Stimulated activated CD4-positive, alpha-beta T cell treated with anti-CD3 and anti-CD28 coated beads, Interleukin-2, amount 100 ng/mL, for 24 hours (primary cell): ENCODE measurements at places on chromosomes 11 and 22.

DNA sequence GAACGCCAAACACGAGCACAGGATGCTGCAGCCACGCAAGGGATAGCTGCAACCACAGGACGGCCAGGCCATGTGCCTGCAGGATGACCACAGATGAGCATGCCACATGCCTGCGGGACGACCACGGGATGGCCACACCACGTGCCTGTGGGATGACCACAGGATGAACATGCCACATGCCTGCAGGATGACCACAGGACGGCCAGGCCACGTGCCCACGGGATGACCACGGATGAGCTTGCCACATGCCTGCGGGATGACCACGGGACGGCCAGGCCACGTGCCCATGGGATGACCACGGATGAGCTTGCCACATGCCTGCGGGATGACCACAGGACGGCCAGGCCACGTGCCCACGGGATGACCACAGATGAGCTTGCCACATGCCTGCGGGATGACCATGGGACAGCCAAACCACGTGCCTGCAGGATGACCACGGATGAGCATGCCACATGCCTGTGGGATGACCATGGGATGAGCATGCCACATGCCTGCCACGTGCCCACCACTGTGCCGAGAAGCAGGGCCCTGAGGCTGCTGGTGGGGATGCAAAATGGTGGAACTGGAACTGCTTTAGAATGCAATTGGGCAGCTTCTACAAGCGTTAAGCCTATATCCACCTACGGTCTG, 12.8 kb upstream of the MOB2 start:
- no peak for DNase-seq

GRCh38 chr11:95835351-95835750, 45.1 kb downstream of the CEP57 start:
- DNase-seq, result no peak

DNA sequence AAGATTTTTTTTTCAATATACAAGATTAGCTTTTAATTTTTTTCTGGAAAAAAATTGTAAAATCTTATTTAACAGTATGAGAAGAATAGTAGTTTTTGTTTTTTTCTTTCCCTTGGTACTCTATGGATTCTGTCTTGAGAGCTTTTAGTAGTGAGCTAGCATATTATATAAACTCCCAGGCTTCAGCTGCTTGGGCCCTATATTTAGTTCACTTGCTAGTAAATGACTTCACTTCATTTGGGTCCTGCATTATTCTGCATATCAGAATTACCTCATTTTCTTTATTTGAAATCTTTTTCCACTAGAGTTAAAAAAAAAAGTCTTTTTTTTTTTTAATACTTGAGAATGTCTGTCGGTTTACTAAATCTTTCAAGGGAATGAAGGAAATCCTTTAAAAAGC, 33.1 kb downstream of the HIPK3 start:
- DNase-seq, result no peak

GRCh38 chr11:85884581-85885021, 29.4 kb downstream of the CCDC83 start:
- DNase-seq, result no peak

- DNase-seq, result no peak
Measured at GRCh38 chr22:49515475-49515874, 312.2 kb downstream of the BRD1 start.

- DNase-seq, result no peak
Measured at GRCh38 chr11:66473608-66474515, 6.4 kb upstream of the DPP3 start.

- DNase-seq, result peak; percentile 69
Measured at GRCh38 chr22:32528984-32529982, 54.7 kb downstream of the FBXO7 start.

DNA sequence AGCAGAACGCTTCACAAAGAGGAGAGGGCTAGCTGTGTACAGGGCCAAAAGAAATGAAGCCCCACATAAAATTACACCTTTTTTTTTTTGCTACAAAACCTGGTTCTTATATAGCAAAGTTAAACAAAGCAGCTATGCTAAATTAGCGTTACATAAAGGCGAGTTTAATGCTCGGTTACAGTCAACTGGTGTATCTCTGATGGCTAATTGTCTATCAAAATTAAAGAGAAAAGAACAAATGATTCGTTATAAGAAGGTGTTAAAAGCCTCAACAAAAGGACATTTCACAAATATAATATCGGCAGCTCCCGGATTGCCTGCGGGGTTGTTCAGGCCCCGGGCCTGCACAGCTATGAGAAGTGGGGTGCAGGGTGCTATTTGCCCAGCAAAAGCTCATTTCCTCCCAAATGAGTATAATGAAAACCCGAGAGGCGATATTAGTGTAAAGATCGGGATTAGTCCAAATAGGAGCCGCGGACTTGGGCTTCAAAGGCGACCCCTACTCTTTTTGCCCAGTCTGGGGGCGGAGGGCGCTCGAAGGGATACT, 13.3 kb upstream of the PAX6 start:
- no peak for DNase-seq

DNA sequence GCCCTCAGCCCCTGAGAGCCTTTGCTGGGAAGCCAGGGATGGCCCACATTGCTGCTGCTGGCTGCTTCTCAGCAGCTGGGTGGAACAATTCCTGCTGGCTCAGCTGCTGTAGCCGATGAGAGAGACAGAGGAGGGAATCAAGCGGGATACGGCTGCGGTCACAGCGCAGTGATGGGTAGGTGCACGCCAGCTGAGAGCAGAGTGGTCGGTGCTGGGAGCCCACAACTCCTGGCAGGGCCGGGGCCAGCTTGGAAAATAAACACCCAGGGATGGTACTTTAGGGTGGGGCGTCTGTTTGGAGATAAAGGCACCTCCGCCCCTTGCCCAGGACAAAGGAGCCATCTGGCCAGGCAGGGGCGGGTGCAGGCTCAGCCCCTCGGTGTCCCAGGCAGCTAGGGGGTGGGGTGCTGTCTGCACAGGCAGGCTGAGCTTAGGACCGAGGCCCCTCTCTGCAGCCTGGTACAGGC, 480.5 kb downstream of the MIAT start:
- no peak for DNase-seq

DNA sequence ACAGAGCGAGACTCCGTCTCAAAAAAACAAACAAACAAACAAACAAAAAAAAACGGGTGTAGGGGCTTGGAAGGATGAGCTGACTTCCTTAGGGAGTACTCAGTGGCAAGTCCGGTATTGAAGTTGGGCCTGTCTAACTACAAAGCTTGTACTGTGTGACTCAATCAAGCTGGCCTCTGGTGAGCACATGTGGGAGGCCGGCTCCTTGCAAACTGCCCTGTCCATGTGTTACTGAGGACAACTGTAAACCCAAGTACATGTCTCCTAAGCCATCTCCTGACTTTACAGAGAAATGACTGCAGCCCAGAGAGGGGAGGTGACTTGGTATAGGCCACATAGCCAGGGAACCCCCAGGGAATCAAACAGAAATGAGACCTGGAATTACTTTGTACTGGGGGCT, 11.6 kb downstream of the RIBC2 start:
- DNase-seq, result no peak

GRCh38 chr11:80009081-80009480, 568.3 kb upstream of the TENM4 start:
- DNase-seq, result no peak

DNA sequence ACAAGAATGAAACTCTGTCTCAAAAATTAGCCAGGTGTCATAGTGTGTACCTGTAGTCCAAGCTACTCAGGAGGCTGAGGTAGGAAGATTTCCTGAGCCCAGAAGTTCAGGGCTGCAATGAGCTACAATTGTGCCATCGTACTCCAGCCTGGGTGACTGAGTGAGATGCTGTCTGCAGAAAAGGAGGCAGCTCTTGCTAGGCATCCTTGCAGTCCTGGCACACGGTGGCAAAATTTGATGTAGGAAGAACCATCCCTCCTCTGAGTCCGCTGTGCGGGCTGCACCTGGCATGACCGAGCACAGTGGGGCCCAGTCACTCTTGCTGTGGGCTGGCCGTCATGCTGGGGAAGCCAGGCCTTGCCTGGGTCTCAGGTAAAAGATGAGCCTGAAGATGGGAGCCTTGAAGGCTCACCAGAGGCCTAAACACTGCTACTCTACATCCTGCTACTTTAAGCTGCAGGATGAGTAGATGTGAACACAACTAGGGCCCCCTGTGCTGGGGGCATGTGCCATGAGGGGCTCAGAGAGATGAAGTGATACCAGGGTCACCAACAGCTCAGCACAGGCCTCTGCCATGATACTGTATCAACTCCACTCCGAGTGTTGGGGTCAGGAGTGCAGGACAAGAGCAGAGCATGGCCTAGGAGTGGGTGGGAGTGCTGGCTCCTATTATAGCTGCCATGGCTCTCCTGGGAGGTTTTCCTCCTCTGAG, 18.6 kb downstream of the CDC45 start:
- no peak for DNase-seq

DNA sequence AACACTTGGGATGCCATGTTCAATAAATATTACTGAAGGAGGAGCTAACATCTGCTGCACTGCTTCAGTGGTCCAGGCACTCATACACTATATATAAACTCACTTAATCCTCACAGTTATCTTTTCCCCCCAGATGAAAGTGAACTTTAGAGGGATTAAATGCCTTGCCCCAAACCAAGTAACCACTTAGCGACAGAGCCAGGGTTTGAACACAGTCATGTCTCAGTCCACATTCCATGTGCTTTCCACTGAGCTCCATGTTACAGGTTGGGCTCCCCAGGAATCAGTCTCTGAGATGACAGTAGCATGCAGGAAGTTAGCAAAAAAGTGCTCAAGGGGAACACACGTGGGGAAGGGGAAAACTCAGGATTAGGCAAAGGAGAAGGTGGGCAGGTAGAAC, 59.3 kb downstream of the ENDOD1 start:
- no peak for DNase-seq

- DNase-seq, result no peak
Measured at GRCh38 chr22:25492841-25493734, 71.4 kb upstream of the GRK3 start.

- DNase-seq, result no peak
Measured at GRCh38 chr11:390175-390574, 3.8 kb upstream of the PKP3 start.

- no peak for DNase-seq
Measured at GRCh38 chr22:19108807-19109197, 13.4 kb downstream of the DGCR2 start.

GRCh38 chr11:11125618-11126017, 227.4 kb downstream of the CSNK2A3 start:
- no peak for DNase-seq

GRCh38 chr11:34359548-34359891, 1.7 kb upstream of the ABTB2 start:
- DNase-seq, result no peak

DNA sequence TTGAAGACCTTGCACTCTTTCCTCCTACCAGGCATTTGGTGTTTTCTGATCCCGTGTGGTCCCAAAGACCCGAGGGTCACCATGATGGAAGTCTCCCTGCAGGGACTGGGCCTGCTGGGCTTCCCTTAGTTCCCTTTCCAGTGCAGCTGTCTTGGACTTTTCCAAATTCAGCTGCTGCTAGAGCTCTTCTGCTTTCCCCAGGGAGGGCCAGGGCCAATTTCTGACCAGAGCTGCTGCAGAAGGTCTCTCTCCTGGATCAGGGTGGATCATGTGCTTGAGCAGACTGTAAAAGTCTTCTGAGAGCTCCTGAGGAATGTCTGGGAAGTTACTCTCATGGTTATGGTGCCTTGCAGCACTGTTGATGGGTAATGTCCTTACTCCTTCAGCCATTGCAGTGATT, 23.2 kb downstream of the LDLRAD3 start:
- DNase-seq, result no peak

- no peak for DNase-seq
Measured at GRCh38 chr11:102807921-102808320, 10.0 kb upstream of the MMP1 start.

DNA sequence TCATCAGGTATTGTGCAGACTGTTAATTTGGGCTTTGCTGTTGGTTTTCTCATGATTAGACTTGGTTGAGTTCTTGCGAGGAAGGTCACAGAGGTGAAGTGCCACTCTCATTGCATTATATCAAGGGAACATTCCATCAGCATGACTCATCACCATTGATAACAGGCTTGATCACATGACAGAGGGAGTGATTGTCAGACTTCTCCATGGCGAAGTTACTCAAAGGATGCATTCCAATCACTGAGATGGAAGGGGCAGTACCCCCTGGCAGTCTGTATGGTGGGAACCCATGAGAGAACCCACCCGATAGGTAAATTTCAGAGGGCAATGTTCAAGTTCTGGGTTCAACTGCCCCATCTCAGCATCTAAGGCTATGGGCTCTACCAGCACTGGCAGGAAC, 19.4 kb upstream of the P2RY2 start:
- no peak for DNase-seq

- DNase-seq, result peak; percentile 64
Measured at GRCh38 chr11:121591405-121592033, 138.8 kb upstream of the SORL1-AS1 start.

DNA sequence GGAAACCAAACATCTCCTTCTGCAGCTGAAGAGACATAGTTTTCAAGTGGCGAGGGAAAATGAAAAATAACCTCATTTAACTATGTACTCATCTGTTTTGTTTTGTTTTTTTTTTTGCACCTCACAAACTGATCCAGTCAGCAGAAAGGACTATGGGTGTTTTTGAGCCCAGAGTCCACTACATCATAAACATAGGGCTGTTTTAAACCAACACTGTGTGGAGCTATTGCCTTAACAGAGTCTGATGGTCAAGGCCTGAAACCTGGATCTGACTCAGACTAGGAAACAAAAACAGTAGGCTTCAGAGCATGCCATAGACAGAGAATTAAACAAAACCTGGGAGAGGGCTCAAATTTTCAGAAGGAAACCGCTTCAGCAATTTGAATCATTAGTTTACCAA, 99.3 kb upstream of the FSHB start:
- DNase-seq, result no peak

- no peak for DNase-seq
Measured at GRCh38 chr11:129825380-129825779, 9.7 kb downstream of the TMEM45B start.

- no peak for DNase-seq
Measured at GRCh38 chr11:28819741-28820140, 711.6 kb downstream of the METTL15 start.

DNA sequence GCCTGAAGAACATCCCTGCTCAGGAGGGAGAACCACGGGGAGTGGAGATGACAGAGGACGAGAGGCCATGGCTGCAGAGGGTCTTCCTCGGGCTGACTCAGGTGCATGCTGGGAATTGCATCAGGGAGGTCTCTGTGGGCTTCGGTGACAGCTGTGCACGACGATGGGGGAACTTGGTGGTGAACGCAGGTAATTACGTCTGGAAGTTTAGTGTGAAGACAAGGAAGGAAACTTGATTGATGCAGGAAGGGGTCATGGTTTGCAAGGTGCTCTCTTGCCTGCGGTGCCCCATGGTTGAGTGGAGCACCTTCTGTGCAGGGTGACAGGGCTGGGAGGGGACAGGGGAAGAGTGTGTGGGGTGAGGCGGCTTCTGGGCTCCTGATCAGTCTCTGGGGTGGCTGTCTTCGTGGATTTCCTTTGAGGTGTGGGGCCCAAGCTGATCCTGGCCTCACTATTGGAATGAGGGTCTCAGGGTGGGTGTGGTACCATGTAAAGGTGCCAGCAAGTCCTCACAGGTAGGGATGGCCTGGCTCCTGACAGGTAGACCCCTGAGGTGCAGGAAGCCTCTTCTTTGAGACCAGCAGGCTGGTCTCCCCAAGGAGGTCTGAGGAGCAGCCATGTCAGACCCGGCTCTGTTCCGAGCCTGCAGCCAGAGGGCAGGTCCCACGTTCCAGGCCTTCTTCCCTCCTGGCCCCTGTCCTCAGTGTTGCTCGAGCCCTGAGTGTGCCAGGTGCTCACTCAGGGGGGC, 1020.1 kb downstream of the TBC1D22A start:
- DNase-seq, result no peak
